Gastrocnemius medialis (tissue), 4 donors: ENCODE measurements at places on chromosomes 13 and 19. TPM values are rescaled to one million over a fixed set of nuclear protein-coding genes. Genes with fewer than 3 reads are reported as not detected.

GRCh38 chr19:51810223-51810622 is 15.3 kb downstream of the FPR3 start:
- no peak for DNase-seq

GRCh38 chr19:55255618-55256423 is 3.0 kb downstream of the PPP6R1 start:
- DNase-seq, result no peak

GRCh38 chr19:35100588-35101533 is 14.8 kb upstream of the FXYD3 start:
- no peak for DNase-seq

GRCh38 chr13:49652355-49653305 is 24.3 kb downstream of the ARL11 start:
- DNase-seq, result peak; percentile 87

DNA sequence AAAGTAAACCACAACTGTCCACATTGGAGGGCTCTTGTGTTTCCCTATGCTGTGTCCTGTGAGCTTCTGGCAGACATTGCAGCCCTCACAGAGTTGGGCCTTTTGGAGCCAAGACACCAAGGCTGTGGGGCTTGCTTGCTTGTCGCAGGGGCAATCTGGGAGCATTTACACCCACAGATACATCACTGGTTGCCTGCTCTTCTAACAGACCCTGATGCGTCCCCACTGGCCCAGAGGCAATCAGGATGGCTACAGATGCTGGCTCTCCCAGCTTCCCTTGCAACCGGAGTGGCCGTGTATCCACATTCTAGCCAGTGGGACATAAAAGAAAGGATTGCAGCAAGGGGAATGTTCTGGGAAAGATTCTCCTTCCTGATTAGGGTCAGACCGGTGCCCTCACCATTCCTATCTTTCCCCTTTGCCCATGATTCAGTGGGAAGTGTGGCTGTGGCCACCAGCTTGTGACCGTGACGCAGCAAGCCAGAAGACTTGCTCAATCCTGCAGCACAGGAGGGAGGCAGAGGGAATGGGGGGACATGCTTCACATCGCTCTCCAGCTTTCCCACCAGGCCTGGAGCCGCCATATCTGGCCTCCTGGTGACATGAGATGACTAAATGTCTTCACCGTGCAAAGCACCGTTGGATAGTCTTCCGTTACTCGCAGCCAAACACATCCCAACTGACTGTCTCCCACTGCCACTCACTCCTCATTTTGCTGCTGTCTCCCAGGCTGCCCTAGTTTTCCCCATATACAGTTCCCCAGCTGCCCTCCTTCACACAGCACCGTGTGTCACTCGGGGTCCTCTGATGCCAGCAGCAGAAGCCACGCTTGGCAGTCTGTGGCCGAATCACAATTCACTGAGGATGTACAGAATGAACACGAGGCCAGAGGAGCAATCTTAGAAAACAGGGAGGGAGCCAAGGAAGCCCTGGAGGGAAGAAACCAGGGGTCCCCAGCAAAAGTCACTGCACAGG is 151.0 kb downstream of the DPF1 start:
- DNase-seq, result no peak

GRCh38 chr13:111213964-111214726 is 99.0 kb downstream of the ARHGEF7 start:
- peak; percentile 60 for DNase-seq

DNA sequence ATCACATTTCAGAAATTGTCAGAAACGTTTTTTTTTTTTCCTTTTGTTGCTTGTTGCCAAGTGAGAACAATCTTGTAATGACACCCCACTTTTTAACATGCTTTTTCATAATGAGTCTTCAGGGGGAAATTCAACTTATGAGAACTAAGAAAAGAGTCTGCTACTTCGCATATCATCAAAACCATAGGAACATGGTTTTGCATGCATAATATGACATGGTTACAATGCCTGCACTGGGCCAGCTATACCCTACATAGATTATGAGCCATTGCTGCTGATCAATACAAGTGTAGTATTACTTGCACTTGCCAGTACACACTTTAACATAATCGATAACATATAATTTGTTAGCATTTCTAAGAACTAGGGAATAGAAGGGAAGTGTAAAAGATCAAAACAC is 191.0 kb upstream of the NBEA start:
- DNase-seq, result no peak

GRCh38 chr19:13918726-13919411 is 12.9 kb downstream of the CC2D1A start:
- no peak for DNase-seq

DNA sequence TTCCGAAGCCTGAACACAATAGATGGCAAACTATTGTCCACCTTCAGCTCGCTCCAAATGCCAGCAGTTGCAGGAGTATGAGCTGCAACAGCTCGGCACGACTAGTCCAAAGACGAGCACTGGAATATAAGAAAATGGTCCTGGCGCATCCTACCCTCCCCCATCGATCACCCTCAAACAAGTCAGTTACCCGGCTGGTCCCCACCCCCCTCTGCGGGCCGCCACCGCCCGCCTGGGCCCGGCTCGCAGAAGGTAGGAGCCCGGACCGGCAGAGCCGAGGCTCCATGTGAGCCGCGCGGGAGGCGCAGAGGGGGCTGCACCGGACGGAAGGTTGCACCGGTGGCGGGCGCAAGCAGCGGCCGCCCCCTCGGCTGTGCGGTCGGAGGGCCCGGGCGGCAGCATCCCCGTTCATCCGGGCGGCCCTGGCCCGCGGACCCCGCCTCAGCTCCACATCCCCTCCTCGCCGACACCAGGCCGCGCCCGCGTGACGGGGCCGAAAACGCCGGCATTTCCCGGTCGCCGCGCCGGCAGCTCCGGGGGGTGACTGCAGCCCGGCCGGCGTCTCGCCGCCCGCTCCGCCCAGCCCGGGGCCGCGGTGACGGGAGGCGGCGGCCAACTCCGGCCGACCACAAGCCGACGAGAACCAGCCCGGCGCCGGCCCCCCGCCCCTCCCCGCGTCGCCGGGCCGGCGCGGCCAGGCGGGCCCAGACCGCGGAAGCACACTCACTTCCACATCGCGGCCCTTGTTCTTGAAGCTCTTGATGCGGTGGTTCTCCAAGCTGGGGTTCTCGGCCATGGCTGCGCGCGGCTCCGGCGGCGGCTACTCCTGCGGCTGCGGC is 552 bp downstream of the KPNA3 start:
- DNase-seq, result peak; percentile 39

Gene NKPD1
- not detected for total RNA-seq

Gene ONECUT3
- total RNA-seq, result not detected

Gene PRR19
- total RNA-seq, result not detected

Gene THSD8
- not detected for total RNA-seq

Gene ZNF135
- total RNA-seq, result 0.42 TPM

Gene AP1M2
- total RNA-seq, result not detected

Gene SIGLEC5
- total RNA-seq, result 0.18 TPM
